ENCODE measurements at places on chromosomes 12 and 14.
A peak's percentile ranks its signal among the peaks of the same experiment; 100 is the strongest.

DNA sequence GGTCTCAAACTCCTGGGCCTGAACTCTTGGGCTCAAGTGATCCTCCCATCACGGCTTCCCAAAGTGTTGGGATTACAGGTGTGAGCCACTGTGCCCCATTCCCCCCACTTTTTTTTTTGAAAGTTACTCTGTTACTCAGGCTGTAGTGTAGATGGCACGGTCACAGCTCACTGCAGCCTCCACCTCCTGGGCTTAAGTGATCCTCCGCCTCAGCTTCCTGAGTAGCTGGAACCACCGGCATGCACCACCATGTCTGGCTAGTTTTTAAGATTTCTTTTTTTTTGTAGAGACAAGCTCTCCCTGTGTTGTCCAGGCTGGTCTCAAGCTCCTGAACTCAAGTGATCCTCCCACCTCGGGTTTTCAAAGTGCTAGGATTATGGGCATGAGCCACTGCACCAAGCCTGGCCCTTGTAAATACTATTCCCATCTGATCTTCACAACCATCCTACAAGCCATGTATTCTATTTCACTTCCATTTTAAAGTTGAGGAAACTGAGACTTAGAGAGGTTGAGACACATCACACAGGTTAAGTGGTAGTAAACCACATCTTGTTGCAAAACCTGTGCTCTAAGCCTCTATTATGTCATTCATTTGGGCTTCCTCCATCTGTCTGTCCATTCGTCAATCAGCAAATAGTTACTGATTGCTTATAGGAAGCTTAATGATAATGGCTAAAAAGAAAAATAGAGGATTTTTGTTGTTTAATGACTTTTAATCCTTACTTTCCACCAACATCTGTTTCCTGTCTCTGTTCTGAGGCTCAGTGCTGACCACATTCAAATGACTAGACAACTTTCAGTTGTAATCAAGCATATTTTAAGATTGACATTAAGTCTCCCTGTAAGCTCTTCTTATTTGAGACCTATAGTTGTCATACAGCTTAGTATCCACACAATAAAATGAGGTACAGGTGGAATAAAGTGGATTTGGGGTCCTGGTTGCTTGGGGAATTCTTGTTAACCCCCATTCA, 9.2 kb downstream of the ASCL4 start:
- no peak for DNase-seq

DNA sequence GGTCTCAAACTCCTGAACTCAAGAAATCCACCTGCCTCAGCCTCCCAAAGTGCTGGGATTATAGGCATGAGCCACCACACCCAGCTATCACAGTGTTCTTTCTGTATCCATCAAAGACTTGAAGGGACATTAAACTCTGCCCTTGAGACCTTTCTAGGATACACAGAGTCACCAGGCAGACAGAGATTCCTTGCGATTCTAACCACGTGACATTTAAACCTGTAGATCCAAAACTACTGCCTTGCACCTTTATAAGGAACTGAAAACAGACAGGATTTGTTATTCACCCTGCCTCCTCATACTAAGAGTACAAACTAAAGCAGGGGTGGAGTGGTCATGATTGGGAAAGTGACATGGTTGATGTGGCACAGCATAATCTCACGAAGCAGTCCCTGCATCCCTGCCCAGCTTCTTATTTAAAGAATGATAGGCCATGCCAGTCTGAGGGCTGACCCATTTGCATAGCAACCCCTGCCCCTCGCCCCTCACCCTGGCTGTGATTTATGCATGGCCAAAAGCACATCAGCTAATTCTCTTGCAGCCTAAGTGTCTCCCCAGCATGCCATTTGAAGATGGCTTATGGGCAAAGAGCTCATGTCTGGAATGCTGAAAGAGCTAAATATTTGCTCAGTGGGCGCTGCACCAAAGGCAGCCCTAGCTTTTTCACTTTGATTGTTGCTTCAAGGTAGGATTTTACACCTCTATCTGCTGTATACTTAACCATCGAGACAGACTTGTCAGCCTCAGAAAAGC, 43.2 kb upstream of the MYBPC1 start:
- no peak for DNase-seq

DNA sequence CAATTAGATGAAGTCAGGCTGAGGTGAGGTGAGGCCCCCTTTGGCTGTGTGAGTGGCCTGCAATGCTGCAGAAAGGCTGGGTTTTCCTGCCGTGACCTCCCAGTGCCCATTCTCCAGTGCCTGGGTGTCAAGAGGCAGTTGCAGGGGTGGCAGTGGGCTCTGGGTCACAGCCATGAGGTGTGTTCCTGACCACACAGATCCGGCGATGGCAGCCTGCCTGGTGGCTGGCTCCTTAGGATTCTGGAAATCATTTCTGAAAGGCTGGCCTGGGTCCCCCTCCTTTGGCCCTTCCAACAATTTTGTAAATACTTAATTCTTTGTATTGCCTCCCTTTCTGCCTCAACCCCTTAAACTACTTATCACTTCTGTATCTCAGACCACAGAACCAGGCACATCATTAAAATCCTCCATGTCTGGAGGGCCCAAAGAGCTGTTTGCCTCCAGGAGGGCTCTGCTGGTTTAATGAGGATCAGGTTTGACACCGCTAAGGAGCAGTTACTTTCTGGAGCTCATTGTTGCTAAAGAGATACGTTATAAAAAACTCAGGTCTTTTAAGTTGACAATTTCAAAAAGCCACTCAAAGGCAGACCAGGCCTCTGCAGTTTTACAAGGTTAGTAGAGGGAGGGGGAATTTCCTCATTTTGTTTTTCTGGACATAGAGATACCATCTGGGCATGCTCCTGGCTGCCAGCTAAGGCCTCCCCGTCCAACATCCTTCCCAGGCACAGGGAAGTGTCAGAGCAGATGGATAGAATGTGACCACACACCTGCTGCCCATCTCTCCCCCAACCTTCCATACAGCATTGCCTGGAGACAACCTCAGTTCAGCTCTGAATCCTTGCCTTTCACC, 204.4 kb downstream of the FOXN3 start:
- no peak for DNase-seq

DNA sequence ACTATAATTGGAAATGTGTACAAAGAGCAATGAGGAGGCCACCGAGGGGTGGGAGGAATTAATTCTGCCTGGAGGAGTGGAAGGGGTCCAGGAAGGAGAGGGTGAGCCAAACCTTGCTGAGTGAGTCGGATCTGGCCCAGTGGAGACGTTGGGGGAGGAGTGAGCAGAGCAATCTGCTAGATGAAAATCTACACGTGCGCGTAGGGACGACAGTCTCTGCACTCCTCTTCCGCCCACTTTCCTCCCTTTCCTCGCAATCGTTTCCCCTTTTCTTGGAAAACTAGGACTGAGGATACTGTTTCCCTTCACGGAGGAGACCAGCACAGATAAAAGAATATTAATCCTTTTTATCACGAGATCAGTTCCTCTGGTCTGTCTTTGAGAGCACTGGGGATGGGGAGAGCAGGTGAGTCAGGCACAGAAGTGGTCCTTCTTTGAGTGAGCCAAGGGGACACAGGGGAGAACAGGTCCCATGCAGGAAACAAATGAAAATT, 2.9 kb upstream of the NAB2 start:
- peak; percentile 66 for DNase-seq

DNA sequence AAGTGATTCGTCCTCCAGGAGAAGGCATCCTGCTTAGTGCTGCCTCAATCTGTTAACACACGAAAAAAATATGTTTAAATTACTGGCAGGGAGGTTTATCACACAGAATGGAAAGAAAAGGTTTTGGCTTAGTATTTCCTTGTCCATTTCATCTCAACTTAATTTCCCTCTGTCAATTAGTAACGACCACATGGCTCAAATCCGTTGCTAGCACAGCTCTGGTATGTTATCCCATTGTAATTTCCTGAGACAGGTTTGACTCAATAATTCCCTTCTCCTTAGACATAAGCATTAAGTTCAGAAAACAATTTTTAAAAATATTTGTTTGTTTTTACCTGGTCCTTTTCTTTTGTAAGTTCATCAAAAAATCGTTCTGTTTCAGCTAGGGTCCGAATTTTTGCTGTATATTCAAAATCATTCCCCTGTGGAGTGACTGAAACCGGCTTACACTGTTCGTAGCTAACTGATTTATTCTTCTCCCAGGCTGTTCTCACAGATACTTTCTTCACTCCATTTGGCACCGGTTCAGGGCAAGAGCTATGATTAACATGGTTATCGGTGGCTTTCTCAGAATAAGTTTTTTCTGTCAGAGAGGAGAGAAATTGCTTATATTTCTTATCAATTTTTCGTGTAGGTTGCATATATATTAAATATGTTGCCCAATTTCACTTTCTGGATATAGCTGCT, 10.1 kb upstream of the PITPNM2 start:
- DNase-seq: no peak

GRCh38 chr14:77912754-77913556, 113.0 kb downstream of the ADCK1 start:
- no peak for DNase-seq
